Fibroblast of the aortic adventitia (primary cell): ENCODE measurements at places on chromosomes 11 and 22.

GRCh38 chr22:21835378-21835777, 32.1 kb downstream of the MAPK1 start:
- DNase-seq, result no peak

GRCh38 chr11:101759771-101760450, 154.9 kb upstream of the CEP126 start:
- DNase-seq, result no peak

DNA sequence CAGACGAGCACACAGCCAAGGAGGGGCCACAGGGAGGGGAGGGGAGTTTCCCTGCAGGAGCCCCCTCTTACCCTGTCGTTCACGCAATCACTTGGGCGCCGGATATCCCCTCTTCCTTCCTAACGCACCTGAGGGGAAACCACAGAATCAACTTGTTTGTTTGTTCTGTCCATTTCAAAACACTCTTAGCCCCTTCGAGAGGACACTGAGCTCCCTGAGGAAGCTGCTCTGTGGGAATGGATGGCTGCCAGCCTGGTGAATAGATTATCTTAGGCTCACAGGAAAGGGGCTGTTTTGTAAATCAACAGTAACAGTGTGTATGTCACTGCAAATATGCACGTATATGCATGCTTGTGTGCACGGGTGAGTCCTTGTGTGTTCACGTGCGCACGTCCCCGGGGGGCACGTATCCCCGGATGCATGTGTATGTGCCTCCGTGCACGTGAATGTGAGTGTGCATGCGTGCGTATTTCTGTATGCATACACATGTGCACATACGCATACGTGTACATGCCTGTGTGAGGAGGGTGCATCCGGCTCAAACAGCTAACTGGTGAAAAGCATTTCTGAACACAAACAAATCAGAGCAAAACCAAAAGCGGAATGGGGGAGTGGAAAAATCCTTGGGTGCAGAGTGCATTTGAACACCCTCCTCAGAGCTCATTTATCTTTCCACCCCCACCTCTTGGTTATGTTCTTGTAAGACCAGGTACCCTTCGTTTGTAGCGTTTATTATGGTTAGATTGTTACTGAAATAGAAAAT, 7.2 kb downstream of the ARSA start:
- no peak for DNase-seq

GRCh38 chr11:106309070-106309684, 231.7 kb downstream of the AASDHPPT start:
- no peak for DNase-seq

- no peak for DNase-seq
Observed at GRCh38 chr11:643849-644738, 7.0 kb downstream of the DRD4 start.

DNA sequence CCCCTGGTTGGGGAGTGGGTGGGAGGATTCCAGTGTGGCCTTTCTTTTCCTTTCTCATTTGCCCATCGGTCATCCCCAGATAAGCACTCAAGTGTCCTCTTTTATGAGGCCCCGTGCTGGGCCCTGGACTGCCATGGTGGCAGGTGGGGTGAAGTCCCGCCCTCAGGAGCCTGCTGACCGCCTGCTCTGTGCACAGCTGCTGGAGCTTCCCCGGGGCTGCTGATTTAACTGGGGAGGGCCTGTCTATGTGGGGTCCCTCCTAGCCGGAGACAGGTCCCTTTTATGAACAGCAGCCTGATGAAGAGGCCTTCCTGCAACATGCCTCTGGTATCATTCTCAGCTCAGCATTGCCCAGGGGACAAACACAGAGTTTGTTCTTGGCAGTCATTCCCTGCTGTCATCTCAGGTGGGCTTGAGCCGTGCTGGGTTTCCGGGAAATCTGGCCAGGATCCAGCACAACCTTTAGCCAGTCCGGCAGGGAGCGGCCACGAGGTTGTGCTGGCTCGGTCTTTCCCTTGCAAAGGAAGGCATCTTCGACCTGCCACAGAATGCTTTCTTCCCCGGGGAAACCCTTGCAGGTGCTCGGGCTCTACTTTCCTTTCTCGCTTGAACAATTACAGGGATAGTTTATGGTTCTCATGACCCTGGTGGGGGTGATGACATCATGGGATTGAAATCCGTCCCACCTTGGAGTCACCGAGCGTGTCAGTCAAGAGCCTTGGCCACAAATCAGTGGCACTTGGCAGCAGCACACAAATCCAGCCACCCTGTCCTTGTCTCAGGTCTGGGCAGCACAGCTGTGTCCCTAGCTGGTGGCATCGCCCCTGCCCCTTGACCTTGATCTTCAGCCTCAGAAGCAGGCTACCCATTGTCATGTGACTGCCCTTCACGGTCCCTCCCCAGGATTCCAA, 20.1 kb downstream of the ST14 start:
- no peak for DNase-seq

DNA sequence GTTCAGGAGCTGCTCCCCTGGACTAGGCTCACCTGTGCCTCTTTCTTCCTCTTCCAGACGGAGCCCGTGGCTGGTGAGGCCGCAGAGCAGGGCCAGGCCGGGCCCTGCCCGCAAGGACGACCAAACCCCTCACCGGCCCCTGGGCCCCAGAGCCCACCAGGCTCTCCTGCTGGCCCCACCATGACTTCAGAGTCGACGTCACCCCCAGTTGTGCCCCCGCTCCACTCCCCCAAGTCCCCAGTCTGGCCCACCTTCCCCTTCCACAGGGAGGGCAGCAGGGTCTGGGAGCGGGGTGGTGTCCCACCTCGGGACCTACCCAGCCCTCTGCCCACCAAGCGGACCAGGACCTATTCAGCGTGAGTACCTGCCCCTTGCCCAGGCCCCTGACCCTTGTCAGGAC, 11.0 kb downstream of the CSDC2 start:
- DNase-seq, result no peak

DNA sequence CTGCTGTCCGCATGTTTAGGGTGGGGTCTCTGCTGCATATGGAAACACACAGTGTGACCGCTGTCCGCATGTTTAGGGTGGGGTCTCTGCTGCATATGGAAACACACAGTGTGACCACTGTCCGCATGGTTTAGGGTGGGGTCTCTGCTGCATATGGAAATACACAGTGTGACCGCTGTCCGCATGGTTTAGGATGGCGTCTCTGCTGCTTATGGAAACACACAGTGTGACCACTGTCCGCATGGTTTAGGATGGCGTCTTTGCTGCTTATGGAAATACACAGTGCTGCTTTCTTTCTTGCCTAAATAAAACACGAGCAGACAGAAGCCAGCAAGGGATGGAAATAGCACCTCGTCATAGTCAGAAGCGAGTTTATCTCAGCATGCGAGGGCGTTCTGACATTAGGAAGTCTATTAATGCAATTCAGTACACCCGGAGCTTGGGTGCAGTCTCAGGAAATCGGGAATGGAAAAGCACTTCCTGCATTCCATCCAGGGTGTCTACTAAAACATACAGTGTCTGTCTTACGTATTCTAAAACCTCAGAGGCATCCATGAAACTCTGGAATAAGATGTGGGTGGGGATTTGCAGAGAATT, 32.6 kb upstream of the TOLLIP start:
- peak; percentile 56 for DNase-seq

GRCh38 chr11:125312812-125313211, 148.3 kb downstream of the PKNOX2 start:
- no peak for DNase-seq

- no peak for DNase-seq
Observed at GRCh38 chr11:116177521-116178210, 595.1 kb downstream of the BUD13 start.
